CD4-positive, alpha-beta T cell treated with Interferon gamma for 1 hour (primary cell): ENCODE measurements at places on chromosomes 7 and 10.

DNA sequence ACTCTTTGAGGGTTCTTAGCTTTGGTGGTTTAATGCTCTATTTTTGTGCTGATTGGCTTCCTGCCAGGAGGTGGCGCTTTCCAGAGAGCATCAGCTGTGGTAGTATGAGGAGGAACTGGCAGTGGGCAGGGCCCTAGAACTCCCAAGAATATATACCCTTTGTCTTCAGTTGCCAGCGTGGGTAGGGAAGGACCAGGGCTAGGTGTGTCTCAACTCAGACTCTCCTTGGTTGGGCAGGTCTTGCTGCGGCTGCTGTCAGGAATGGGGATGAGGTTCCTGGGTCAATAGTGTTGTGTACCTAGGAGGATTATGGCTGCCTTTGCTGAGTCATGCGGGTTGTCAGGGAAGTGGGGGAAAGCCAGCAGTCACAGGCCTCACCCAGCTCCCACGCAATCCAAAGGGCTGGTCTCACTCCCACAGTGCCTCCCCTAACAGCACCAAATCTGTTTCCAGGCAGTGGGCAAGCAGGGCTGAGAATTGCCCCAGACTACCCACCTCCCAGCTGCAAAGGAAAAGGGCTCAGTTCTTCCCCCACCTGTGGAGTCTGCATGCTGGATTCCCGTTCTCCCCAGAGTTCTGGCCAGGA is 191.5 kb downstream of the PHTF2 start:
- DNase-seq, result no peak

DNA sequence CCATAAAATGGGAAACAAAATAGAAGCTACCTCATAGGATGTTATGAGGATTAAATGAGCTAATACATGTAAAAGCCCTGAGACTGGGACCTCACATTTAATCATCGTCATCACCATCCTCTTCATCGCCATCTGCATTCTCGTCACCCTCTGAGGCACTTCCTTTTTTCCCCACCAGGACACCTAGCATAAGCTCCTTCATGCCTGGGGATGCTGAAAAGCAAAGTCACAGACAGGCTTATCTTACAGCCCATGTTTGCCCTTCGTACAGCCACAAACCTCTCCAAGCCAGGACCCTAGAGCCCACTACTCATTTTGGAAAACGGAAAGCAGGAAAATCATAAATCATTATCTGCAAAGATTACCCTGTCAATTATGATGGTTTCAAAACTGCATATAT is 249.6 kb downstream of the GPAM start:
- DNase-seq, result no peak

DNA sequence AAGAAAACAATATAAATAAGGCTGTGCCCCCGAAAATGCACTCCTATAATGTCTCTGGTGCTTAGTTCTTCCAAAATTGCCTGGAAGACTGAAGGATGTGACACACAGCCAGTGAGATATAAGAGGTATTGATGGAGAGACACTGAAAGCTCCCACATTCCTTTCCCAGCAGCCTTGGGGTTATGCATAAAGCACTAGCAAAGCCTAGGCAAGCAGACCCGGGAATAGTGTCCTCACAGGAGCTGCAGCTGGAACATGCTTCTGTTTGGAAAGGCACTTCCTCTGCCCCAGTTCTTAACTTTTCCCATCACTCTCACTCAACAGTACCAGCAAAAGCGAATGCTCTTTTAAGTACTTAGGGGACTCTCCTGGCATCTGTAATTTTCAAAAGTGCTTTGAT is 178.0 kb downstream of the AMPH start:
- no peak for DNase-seq

GRCh38 chr10:102444851-102445250 is 6.5 kb downstream of the C10orf95 start:
- DNase-seq, result no peak

GRCh38 chr7:75596727-75597614 is 104.9 kb downstream of the SPDYE5 start:
- no peak for DNase-seq

GRCh38 chr7:99252166-99252895 is 20.3 kb upstream of the MYH16 start:
- DNase-seq, result no peak

DNA sequence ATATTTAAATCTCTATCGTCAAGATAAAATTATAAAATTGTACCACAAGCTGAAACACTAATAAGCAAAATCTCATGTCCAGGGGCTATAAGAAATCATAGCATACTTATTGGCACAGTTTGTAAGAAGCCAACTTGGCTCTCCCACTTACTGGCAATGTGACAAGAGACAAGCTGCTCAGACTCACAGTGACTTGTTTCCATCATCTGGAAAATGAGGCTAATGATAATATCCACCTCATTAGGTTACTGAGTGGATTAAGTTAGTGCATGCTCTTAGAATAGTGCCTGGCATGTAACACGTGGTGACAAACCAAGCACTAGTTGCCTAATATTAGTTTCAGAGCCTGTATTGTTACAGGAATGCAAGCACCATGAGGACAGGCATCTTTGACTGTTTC is 234.4 kb downstream of the GLI3 start:
- DNase-seq, result no peak

DNA sequence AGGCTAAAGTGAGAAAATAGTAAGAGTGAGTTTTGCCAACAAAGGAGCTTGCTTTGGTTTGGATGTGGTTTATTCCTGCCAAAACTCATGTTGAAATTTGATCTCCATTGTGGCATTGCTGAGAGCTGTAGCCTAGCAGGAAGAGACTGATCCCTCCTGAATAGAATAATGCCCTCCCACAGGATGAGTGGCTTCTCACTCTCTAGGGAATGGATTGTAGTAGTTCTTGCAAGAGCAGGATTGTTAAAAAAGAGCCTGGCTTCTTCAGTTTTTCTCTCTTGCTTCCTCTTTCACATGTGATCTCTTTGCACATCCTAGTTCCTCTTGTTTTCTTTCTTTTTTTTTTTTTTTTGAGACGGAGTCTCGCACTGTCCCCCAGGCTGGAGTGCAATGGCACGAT is 34.4 kb downstream of the ASAH2 start:
- no peak for DNase-seq

GRCh38 chr7:140902303-140902953 is 22.3 kb downstream of the BRAF start:
- no peak for DNase-seq

GRCh38 chr7:123935436-123936381 is 10.7 kb downstream of the SPAM1 start:
- no peak for DNase-seq

- no peak for DNase-seq
Observed at GRCh38 chr10:5458425-5458824, 40.9 kb downstream of the CALML5 start.

GRCh38 chr10:971150-971542 is 17.1 kb upstream of the GTPBP4 start:
- no peak for DNase-seq

- no peak for DNase-seq
Observed at GRCh38 chr10:839550-840205, 91.8 kb downstream of the LARP4B start.
